ENCODE measurements at places on chromosomes 1 and 21.

GRCh38 chr1:170316270-170316669 lies 170.5 kb downstream of the NTMT2 start:
- DNase-seq: no peak

- no peak for DNase-seq
These were observed 37.0 kb downstream of the AGO4 start for GRCh38 chr1:35844826-35845225.

- DNase-seq: no peak
These were observed 28.4 kb downstream of the SDC3 start for GRCh38 chr1:30879940-30880677.

- no peak for DNase-seq
These were observed 59.2 kb upstream of the ATP5PO start for GRCh38 chr21:33974513-33975468.

DNA sequence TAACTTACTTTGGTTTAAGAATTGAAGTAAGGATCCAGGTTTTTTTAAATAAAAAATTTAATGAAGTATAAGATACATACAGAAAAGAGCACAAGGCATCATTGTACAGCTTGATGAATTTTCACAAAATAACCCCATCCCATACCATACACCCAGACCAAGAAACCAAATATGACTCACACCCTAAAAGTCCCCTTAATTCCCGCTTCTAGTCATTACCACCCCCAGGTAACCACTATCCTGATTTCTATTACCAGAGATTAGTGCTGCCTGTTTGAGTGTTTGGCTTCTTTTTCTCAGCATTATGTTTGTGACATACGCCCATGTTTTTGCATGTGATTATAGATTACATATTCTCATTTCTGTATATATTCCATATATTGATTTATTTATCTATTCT lies 98.5 kb upstream of the HIVEP3 start:
- DNase-seq: no peak

DNA sequence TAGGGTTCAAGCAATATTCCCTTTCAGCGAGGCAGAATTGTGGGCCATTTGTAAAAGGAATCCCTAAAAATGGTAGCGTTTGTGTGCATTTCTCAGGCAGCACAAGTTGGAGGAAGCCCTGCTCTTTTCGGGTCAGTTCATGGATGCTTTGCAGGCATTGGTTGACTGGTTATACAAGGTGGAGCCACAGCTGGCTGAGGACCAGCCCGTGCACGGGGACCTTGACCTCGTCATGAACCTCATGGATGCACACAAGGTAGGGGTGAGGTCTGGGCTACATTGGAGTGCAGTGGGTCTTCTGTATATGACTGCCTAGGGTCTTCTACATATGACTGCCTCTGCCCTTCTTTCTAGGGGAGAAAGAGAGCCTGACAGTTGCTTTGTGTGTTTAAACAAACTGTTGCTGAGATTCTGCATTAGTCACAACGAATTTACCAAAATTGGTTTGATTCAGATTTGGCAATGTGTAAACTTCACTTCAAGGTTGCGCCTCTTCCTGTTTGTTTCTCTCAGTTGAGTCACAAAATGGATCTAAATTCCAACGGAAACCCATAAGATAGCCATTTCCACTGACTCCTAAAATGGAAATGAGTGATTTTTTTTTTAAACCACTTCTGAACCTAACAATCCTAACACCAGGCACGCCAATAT lies 40.4 kb upstream of the BMP8A start:
- DNase-seq: no peak

DNA sequence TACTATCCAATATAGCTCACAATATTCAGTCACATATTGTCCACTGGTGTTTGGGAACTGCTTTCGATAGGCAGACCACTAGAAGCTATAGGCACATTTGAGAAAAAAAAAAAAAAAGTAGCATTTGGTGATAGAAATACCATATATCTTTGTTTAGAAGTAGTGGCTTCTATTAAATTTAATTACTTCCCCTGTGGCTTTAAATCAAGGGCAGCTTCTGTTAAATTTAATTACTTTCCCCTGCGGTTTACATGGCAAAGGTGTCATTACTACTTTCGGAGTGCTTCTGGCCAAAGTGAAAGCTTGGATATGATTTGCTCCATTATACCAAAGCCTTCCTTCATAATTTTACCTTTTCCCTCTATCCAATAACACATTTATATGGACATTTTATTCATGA lies 229.9 kb downstream of the TTLL7 start:
- no peak for DNase-seq

- DNase-seq: no peak
These were observed 15.3 kb downstream of the CD55 start for GRCh38 chr1:207336559-207337467.

GRCh38 chr21:45974073-45975019 lies 7.2 kb upstream of the COL6A1 start:
- no peak for DNase-seq

DNA sequence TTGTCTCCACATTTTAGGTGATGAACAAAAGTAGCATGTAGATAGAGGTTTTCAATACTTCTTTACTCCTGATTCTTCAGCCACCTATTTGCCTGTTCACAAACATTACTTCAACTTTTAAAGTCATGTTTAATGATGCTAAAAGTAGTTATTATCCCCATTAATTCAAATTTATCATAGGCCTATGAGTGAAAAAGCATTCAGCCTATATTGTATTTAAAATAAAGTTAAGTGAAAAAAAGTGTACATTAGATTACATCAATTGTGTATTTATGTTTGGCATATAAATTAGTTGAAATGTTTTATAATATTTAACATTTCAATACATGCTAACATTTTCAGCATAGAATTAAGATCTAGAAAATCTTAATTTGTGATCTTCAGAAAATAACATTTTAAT lies 10.5 kb downstream of the CDKN2C start:
- no peak for DNase-seq

DNA sequence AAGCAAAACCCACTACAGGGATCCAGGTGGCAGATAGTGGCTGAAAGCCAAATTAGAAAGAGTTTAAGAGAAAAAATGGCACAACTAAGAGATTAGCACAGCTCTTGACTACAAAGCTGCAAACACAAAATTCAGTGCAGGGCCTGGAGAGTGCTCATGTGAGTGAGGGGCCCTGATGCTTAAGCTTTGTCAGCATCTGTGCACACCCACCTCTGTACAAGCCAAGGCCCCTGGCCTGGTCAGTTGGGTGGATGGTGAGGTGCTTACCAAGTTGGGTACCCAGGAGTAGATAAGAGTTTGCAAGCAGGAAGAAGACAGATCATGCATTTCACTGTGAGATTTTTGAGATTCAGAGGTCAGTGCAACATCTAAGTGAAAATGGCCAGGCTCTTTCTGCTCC lies 62.7 kb upstream of the ATP1B1 start:
- DNase-seq: no peak

DNA sequence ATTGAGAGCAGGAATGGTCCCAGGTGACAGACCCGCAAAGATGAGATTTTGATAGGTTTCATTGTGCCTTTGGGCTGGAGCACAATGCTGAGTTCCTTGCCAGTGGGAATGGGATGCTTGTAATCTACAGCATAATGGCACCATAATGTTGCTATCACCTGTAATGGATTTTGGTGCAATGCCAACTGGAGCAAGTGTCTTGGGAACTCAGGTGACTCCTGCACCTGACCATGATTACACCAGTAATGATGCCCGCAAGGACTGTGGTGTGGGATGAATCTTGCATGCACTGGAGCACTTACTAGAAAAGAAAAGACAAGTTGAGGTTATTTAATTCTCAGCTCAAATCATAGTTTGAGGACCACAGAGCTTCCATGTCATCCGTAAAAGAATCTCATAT lies 96.7 kb downstream of the PTPRU start:
- DNase-seq: no peak

- DNase-seq: no peak
These were observed 14.0 kb downstream of the SLC37A1 start for GRCh38 chr21:42527489-42528158.

- no peak for DNase-seq
These were observed 143.5 kb downstream of the SYT14 start for GRCh38 chr1:210081494-210081893.

DNA sequence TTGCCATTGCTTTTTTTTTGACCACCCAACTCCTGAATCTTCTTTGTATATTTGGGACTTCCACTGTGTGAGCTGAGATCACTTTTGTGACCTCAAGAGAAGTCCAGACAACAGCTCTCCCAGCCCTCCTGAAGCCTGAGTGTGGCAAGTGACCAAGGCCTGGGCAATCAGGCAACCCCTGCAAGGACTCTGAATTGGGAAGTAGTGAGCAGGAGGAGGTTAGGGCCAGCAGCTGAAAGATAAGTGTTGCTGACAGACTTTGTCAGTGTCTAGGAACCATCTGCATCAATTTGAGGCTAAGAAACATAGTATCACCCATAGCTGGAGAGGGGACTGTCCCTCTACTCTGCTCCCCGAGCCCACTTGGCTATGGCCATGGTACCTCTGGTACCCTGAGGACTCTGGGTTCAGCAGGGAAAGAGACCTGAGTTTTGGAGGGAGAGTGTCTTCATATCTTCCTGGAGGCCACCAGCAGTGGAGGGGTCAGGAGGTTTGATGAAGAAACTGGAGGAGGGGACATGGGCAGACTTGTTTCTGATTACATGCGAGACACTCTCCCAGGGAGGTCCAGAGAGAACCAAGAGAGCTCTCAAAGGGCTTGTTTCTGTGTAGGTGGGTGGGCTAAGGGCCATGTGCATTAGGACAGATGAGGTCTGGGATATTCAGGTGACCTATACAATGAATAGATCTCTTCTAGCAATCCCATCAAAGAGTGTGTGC lies 147.0 kb upstream of the DNAH14 start:
- DNase-seq: no peak

DNA sequence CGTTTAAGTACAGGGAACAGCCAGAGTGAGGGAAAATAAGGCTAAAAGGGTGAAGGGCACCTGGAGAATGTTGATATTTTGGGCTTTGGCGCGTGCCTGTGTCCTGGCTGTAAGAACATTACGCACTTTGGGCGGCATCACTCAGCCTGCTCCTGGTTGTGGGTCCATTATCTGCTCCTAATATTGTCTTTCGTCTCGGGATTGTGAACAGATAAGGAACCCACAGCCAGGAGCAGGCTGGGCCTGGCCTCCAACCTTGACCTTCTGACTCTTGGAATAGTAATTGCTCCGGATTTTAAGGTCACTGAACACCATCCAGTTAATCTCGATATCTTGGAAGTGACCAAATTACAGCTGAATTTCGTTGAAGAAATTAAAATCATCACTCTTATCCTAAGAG lies 61.9 kb downstream of the TCP10L start:
- no peak for DNase-seq

DNA sequence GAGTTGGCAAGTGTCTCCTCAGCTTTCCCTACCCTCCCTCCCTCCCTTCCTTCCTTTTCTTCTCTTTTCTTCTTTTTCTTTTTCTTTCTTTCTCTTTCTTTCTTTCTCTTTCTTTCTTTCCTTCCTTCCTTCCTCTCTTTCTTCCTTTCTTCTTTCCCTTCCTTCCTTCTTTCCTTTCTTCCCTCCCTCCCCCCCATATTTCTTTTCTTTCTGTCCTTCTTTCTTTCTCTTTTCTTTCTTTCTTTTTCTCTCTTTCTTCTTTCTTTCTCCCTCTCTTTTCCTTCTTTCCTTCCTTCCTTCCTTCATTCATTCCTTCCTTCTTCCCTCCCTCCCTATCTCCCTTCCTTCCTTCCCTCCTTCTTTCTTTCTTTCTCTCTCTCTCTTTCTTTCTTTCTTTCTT lies 18.6 kb upstream of the TTC22 start:
- DNase-seq: no peak

GRCh38 chr21:41048145-41048544 lies 119.8 kb upstream of the BACE2 start:
- DNase-seq: no peak

- no peak for DNase-seq
These were observed 59.4 kb upstream of the MPC2 start for GRCh38 chr1:167996266-167996665.

- no peak for DNase-seq
These were observed 261.7 kb downstream of the KCNJ6 start for GRCh38 chr21:37654596-37654995.

- DNase-seq: no peak
These were observed 144.1 kb downstream of the LRRC40 start for GRCh38 chr1:70061231-70061630.

DNA sequence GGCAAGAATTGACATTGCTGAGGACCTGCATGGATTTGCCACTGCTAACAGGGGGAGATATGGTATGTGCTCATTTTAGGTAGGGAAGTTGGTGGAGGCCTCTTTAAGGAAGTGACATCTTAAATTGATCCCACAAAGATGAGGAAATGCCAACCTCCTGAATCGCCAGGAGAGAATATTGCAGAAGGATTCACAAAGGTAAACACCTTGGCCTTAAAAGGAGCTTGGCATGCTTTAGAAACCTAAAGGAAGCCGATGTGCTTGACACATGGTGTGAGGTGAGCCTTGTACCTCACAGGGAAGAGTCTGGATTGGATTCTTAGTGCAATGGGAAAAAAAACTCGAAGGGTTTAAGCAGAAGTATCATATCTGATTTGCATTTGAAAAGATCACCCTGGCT lies 470.5 kb upstream of the DAB1 start:
- no peak for DNase-seq

- no peak for DNase-seq
These were observed 7.4 kb downstream of the LHX9 start for GRCh38 chr1:197924516-197925123.

- DNase-seq: no peak
These were observed 387.0 kb downstream of the USP25 start for GRCh38 chr21:16116798-16117197.

- no peak for DNase-seq
These were observed 68.5 kb upstream of the ADAM30 start for GRCh38 chr1:119964673-119965363.

GRCh38 chr1:1899266-1899966 lies 8.5 kb upstream of the GNB1 start:
- no peak for DNase-seq

DNA sequence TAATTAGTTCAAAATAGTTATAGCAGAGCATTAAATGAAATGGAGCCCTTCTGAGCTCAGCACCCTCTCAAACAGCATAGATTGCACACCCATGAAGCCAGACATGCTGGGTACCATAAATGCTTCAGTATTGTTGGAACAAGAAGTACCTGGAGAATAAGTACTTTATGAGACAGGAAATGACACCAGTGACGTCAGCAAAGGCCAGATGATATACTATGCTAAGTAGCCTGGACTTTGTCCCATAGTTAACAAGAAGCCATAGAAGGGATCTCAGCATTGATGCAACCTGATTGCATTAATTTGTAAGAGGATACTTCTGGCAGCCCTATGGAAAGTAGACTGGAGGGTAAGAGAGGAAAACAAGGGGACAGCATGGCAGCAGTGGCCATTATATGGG lies 16.3 kb upstream of the GADD45A start:
- DNase-seq: no peak

GRCh38 chr1:36771660-36772284 lies 262.5 kb downstream of the GRIK3 start:
- DNase-seq: no peak

Measured in neural crest cell (in vitro differentiated cells).